SHP77 (cell line): ENCODE measurements at places on chromosomes 7 and 10.

- peak; percentile 56 for DNase-seq
These were observed 1.9 kb downstream of the HIPK2 start for GRCh38 chr7:139775829-139776266.

DNA sequence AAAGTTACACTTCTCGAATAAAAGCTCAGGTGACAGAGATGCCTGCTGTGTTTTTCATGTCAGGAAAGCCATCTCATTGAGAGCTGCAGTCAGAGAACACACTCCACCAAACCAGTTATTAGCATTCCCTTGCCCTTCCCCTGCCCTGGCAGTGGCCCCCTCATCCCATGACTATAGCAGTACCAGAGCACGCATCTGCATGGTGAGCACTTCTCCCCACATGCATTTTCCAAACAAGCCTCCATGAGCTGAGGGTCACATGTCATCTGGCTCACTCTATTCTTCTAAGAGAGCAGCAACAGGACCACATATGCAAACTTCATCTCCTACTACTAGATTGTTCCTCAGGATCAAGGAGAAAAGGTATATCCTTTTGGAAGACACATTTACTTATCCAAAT is 42.4 kb upstream of the FGL2 start:
- no peak for DNase-seq

GRCh38 chr10:97086530-97086929 is 99.2 kb downstream of the SLIT1 start:
- no peak for DNase-seq

DNA sequence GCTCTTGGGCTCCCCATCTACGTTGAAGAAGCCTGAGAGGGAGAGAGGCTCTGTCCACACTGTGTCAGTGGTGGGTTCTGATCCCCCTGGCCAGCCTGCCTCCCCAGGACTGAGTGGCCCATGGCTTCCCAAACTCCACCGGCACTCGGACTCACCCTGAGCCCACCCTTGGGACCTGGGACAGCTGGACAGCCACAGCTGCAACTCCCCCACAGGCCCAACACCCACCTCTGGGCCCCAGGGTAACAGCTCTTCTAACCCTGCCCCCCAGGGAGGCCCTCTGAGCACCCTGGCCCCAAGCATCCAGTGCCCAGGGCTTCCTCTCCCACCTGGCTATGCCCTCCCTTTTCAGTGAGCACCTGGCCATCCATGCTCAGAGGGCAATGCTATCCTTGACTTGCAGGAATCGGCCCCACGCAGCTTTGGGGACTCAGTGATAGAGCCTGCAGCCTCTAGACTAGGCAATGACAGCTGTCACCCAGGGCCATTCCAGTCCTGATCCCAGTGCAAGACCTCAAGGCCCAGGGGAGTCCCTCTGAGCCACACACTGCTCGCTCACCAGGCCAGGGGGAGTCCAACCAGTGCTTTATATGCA is 17.9 kb downstream of the OGDHL start:
- DNase-seq: no peak

GRCh38 chr10:103278862-103279298 is 1.9 kb downstream of the INA start:
- DNase-seq: no peak

- DNase-seq: no peak
These were observed 58.0 kb downstream of the FAM171A1 start for GRCh38 chr10:15313047-15313446.

DNA sequence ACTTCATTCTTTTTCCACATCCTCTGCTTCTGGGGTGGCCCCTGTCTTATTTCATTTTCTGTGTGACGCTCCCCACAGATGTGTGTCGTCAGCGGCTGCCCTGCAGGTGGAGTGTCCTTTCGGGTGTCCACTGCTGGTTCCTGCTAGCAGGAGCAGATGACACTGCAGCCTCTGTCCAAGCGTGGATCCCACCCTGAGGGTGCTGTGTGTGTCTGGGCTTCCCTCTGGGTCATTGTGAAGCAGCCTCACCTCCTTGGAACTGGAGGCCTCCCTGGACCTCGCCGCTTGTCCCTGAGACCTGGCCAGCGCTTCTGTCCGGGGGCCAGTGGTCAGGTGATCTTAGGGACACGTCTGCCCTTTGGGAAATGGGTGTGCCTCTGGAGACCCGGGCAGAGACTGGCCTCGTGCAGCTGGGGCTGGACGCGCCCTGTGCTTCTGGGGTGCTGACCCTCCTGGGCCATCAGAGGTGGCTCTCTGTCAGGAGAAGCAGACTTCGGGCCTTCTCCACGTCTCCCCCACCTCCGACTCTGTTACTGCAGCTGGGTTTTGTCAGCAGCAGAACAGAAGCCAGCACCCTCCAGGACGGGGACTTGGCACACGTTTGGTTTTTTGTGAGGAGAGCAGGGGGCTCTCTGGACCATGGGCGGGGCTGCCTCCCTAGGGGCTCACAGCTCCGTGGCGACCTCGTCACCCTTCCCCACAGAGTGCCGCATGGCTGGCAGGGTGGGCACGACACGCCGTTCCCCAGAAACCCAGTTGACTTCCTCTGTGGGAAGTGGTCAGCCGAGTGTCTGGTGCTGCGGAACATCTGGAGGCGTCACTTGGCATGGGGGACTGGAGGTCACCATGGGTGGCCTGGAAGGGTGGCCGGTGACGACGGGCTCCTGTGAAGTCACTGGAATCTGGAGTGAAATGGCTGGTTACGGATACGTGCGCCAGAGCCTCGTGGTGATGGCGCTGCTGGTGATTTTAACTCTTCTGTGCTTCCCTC is 48.4 kb downstream of the INPP5A start:
- no peak for DNase-seq
